ENCODE measurements at places on chromosomes 7 and 10.

DNA sequence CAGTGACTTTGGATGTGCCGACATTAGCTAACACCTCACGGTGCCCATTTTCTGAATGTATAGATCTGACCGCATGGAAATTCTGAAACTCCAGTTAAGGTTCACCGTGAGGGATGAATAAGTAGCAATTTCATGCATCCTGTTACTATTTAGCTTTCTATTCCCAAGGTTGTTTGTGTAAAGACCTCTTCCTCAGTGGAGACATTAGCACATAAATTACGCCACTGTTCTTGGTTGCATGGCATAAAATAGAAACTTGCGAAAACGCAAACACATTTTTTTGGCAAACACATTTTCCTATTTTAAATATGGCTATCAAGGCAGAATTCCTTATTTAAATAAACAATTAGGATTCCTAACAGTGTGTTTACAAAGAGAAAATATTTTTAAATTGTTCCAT lies 36.5 kb downstream of the DENND2A start:
- DNase-seq, result no peak

DNA sequence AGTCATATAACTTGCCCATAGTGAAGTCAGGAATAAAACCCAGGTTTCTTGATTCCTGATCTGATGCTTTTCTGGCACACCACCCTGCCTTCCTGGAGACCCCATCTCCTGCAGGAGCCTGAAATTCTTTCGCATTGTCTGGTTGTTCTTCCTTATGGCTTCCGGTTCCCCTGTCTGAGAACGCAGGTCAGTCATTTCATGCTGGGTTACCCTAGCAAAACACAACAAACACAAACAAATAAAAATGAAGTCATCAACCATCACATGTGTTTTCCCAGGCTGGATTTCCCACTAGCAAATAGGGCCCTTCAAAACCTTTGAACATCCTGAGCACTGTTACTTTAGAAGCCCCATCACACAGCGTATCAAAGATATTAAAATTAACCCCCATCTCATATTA lies 569.6 kb downstream of the LRMDA start:
- DNase-seq, result no peak

DNA sequence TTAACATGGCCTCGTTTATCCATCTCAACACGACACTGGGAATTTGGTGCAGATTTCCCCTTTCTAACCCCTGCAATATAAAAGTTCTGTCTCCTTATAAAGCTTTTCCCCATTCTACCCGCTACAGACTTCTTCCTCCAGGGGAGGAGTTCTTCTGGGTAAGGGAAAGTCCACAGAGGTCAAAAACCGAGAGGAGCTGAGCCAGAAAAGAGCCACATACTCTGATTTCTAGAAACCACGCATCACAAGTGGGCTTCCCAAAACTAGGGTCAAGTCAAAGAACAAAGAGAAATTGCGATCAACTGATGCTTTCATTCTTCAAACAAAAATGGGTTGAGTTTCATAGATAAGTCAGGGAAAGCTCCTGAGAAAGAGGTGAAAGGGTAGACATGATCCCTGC lies 6.8 kb downstream of the IL6 start:
- DNase-seq, result no peak

DNA sequence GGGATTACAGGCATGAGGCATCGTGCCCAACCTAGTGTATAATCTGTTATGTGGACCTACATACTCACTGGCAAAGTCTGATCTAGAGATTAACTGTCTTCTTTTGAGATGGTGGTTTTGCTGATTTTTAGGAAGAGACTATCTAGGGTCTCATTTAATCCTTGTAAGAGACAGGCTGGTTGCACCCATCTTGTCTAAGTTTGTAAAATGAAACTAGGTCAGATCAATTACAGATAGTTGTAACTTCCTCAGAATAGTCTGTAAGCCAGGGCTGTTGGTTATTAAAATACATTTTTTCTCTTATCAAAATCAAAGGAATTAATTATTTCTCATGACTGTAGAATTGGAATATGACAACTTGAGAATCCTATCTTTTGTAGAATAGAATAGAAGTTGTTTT lies 64.6 kb upstream of the RPA3 start:
- no peak for DNase-seq

DNA sequence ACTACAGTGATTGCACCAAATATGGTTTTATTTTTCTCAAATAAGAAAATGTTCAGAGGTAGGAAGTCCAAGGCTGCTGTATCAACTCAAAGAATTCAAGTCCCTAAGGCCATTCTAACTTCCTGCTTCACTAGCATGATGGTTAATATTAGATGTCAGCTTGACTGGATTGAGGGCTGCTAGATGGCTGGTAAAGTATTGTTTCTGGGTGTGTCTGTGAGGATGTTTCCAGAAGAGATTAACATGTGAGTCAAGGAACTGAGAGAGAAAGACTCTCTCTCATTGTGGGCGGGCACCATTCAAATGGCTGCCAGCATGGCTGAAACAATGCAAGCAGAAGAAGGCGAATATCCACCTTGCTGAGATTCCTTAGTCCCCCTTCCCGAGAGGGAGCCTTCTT lies 77.4 kb upstream of the NRBF2 start:
- DNase-seq, result no peak

Measured in testis (tissue), 5 donors.